ENCODE measurements at places on chromosomes 3 and 15.

DNA sequence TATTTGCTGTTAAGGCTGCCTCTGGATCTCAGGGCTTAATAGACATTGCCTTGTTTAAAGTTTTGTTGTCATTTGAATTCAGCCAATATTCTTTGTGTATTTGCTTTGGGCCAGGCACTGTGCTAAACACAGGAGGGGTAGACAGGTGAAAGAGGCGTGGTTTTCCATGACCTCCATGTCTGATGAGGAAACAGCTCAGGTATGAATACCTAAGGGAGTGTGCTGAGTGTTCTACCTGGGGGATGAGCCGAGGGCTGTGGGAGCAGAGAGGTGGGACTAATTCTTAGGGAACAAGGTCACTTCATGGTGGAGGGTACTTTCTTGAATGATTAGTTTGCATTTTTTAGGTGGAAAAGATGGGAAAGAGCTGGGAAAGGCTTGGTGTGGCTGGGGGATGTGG lies 108.2 kb downstream of the THSD4 start:
- no peak for DNase-seq

DNA sequence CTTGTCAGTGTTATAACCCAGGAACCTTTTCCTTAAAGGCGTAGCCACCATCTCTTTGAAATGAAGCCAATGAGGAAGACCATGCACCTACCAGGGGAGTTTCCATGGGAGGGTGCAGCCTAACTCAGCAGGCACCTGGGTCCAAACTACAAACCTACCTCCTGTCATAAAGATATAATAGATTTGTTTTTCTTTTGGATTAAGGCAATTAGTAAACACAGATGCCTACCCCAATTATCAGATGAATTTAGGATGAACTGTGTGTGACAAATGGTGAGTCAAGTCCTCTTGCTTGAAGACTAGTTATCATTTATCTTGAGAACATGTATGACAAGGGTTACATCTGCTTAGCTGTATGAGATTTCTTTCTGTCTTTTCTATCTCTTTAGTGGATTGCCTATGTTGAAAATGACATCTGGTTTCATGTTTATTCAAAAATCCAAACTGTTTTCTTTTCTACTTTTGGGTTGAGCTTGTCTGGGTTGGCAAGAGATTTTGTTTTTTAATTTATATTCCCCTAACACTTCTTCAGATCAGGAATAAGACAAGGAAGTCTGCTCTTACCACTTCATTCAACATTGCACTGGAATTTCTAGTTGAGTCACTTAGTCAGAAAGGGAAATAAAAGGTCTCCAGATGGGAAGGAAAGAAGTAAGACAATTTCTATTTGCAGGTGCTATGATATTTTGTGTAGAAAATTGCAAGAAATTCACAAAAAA lies 149.9 kb downstream of the NEK10 start:
- DNase-seq, result no peak

GRCh38 chr3:102189956-102190723 lies 244.7 kb upstream of the ZPLD1 start:
- DNase-seq, result no peak

- DNase-seq, result no peak
These were observed 1.6 kb downstream of the NMD3 start for GRCh38 chr3:161222662-161223061.

DNA sequence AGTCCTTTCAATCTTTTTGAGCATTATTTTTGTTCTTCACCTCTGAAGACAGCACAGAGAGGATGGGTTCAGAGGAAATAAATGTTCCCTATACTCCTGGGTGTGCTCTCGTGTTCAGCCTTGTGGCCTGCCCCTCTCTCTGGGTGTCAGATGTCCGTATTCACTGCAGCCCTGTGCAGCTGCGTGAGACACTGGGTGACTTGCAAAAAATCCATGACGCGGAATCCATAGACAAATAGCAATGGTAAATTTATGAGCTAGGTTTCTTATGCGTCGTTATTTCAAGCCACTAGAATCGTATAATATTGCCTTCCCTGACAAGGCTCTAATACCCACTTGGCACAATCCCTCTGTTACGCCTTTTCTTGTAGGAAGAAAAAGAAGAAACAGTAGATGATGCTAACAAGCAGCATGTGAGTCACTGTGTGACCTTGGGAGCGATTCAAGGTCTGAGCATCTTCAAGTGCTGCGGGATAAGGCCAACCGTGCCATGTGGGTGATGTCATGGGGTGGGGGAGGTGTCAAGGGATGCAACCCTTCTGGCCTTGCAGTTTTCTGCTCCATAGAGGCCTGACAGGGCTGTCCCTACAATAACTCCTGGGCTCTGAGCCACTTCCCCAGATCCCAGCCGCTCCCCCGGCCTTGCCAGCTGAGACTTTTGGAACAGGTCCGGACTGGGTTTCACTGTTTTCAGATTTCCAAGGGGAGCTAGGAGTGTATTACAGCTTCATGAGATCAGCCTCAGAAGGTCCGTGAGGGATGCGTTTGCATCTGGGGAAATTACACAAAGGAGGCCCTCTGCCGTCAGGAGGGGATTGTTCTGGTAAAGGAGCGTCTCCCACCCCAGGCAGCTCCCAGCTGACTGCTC lies 47.6 kb upstream of the POMGNT2 start:
- no peak for DNase-seq

- DNase-seq, result no peak
These were observed 185.9 kb upstream of the ANKRD28 start for GRCh38 chr3:15983693-15984092.

DNA sequence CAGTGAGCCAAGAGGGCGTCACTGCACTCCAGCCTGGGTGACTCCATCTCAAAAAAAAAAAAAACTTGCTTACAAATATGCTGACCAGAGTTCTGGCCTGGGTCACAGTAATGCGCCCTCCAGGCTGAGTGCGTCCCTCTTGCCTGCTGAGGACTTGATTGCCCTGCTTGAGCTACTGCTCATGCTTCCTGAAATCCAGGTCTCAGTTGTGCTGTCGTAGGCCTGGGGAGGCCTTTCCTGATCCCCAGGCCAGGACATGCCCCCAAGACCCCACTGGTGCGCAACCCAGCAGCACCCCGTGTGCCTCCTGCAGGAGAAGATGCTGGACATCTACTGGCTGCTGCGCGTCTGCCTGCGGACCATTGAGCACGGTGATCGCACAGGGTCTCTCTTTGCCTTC lies 7.3 kb downstream of the AMIGO3 start:
- no peak for DNase-seq

- no peak for DNase-seq
These were observed 72.0 kb downstream of the LARS2 start for GRCh38 chr3:45460361-45460760.

All from stimulated activated CD4-positive, alpha-beta T cell treated with anti-CD3 and anti-CD28 coated beads, Interleukin-4, amount 100 ng/mL, for 4 hours (primary cell).